HTR-8/SVneo (cell line): ENCODE measurements at places on chromosomes 5 and 9.

GRCh38 chr5:68519143-68519542 lies 303.6 kb downstream of the PIK3R1 start:
- no peak for DNase-seq

DNA sequence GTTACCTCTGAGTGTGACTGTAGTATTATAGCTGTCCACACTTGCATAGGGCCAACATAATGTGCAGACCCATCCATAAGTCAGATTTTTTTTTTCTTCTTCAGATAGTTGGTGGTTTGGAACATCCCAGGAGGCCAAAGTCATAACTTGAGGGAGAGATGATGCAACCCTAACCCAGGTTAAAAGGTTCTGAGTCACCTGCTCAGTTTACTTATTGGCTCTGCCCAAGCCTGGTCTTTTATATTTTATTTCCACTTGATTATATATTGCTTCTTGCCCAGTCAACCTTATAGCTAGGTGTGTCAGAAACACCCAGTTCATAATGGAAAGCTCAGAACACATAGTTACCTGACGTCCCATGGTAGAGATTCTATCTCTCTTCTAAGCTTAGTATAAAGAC lies 113.1 kb upstream of the PCSK1 start:
- DNase-seq, result no peak

DNA sequence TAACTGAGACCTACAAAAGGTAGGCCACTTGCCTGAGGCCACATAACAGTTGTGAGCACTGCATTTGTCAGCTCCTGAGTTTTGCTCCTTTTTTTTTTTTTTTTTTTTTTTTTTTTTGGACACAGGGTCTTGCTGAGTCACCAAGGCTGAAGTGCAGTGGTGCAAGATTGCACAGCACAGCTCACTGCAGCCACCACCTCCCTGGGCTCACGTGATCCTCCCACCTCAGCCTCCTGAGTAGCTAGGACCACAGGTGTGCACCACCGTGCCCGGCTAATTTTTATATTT lies 37.1 kb downstream of the LAMC3 start:
- DNase-seq, result no peak

DNA sequence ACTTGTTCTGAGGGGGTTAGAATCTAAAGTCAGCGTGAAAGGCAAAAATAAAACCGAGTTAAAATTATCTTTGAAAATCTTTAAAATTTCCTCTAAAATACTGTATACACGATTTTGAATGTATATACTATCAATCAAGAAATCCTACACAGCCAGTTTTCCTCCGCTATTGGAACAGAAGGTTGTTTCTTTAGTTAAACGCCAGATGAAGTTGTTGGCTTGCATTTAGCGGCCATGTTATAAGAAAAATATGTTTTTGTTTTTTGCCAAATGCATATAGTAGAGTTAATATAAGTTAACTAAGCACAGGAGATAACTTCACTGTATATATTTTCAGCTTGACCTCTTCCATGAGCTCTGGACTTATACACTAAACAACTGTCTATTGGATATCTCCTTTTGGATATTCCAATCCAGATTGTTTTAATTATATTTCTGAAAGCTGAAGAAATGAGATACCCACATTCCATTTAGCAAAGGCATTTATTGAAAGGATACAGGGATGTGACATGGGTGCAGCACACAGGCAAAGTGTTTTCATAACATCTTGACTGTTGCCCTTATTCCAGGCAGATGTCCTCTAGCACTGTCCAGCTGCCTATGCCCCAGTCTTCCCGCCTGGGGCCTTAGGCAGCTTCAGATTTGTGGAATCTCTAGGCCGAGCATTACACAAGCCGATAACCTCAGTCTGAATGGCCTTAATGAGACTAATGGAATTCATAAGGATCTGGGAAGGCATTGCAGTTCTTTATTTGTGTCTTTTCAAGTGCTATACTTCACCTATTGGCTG lies 10.0 kb upstream of the ATG10 start:
- no peak for DNase-seq

DNA sequence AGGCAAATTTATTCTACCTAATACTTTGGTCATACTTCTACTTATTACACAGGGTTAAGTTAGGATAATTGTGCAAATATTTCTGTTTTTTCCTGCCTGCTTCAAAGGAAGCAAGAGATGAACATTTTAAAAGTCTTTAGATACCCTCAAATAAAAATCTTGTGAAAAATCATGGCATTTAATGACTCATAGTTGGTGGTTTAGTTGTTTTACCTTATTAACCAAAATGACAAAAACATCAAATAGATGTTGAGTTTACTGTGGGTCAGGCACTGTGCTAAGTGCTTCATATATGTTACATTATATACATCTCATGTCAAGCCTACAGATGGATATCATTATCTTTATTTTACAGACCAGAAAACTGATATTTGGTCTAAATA lies 54.4 kb downstream of the ZNF474 start:
- no peak for DNase-seq

GRCh38 chr5:31334061-31334860 lies 140.8 kb downstream of the CDH6 start:
- DNase-seq, result no peak

DNA sequence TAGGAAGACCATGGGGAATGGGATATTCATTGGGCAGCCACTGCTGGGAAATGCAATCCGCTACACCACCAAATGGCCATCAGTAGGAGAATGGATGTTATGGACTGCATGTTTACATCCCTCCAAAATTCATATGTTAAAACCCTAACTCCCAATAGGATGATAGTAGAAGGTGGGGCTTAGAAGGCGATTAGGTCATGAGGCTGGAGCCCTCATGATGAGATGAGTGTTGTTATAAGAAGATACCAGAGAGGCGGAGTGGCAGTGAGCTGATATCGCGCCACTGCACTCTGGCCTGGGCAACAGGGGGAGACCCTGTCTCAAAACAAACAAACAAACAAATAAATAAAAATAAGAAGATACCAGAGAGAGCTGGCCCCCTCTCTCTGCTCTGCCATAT lies 16.1 kb upstream of the GTF3C5 start:
- DNase-seq, result no peak

DNA sequence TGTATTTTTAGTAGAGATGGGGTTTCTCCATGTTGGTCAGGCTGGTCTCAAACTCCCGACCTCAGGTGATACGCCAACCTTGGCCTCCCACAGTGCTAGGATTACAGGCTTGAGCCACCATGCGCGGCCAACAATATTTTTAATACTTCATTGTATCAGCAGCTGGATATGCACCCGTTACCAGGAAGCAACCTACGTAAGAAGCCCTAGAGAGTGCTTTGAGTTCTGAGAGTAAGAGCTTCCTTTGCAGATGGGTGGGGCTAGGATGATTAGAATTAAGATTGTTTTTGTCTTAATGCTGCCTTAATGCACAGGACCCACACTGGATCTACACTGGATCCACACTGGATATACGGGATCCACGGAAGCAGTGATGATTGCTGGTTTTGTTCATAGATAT lies 123.9 kb upstream of the ABCA1 start:
- DNase-seq, result no peak

DNA sequence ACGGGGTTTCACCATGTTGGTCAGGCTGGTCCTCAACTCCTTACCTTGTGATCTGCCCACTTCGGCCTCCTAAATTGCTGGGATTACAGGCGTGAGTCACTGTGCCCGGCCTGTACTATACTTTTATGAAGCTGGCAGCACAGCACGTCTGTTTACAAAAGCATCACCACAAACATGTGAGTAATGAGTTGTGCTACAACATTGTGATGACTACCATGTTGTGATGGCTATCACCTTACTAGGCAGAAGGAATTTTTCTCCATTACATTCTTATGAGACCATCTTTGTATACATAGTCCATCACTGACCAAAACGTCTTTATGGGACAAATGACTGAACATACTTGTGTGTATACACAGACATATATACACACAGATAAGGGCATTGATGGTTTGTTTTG lies 1019.0 kb downstream of the CDH18 start:
- DNase-seq, result no peak

DNA sequence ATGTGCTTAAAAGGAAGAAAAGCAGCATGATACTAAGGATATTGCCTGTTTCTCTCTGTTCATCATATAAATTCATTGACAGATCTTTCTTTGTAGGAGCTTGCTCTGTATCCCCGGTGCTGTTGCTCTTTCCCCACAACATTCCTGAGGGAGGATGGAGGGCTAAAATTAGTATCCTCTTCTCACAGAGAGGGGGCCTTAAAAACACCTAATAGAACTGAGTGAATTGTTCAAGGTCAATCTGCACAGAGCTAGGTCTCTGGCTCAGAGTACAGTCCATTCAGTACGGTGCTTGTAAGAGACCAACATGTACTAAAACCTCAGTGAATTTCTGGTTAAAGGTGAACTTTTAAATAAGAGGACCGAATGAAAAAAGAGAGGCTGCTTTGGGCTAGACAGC lies 88.7 kb downstream of the PALM2AKAP2 start:
- DNase-seq, result no peak

DNA sequence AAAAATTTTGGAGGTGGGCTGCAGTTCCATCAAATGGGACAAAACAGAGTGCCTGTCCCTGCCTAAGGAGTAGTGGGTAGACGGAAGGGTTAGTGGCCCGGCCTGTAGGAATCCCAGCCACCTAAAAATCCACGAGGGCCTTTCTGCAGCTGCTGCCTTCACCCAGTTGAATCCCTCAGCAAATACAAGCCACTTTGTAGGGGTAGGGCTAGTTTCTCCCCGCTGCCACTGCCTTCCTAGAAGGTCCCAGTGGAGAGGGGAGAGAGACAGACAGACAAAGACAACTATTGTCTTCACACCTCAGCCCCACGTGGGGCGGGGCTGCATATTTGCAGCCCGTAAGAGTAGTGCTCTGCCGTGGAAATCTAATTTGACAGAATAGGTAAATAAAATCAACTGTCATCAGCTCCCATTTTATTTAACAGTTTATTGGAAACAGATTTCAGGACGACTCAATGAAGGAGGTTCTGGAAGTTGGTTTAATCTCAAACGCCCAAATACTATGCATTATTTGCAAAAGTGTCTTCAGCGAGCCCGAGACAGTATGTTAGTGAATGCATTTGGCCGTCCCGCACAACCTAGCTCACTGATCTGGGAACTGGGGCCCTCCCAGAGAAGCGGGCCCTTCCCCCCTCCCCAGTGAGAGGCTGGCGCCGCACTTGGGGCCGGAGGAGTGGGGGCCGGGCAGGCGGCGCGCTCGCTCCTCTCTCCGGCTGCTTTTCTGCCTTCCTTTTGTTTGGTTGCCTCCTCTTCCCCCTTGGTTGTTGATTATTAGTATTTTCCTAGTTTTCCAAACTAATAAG lies 67.6 kb upstream of the TBCA start:
- DNase-seq, result no peak

DNA sequence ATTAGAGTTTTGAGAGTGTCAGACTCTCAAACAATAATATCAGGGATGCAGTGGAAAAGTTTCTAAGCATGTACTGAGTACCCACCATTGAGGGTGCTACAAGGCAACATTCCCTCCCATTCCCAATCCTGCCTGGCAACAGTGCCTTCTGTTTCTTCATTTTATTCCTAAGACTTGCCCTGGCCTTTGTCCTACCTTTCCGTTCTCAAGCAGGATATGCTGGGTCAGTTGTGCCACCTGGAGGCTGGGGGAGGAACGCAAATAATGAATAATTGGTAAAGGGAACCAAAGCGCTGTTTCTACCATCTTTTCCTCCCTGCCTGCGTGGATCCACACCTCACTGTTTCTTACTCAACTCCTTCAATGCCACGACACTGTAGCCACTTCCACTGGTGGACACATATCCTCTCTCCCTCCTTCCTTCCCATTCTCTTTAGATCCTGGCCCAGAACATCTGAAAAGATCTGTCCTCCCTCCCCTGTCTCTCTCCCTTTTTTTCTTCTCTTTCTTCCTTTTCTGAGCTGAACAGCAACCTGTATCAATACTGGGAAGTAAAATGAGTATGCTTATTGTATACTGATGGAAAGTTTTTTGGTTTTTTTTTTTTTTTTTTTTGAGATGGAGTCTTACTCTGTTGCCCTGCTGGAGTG lies 149.5 kb downstream of the C9orf152 start:
- peak; percentile 61 for DNase-seq

- no peak for DNase-seq
Measured at GRCh38 chr5:26121338-26121737, 917.0 kb downstream of the CDH9 start.

GRCh38 chr9:87959916-87960581 lies 14.3 kb downstream of the CDK20 start:
- no peak for DNase-seq
